Posterior vena cava (tissue), 2 donors: ENCODE measurements at places on chromosomes 3 and 15.

DNA sequence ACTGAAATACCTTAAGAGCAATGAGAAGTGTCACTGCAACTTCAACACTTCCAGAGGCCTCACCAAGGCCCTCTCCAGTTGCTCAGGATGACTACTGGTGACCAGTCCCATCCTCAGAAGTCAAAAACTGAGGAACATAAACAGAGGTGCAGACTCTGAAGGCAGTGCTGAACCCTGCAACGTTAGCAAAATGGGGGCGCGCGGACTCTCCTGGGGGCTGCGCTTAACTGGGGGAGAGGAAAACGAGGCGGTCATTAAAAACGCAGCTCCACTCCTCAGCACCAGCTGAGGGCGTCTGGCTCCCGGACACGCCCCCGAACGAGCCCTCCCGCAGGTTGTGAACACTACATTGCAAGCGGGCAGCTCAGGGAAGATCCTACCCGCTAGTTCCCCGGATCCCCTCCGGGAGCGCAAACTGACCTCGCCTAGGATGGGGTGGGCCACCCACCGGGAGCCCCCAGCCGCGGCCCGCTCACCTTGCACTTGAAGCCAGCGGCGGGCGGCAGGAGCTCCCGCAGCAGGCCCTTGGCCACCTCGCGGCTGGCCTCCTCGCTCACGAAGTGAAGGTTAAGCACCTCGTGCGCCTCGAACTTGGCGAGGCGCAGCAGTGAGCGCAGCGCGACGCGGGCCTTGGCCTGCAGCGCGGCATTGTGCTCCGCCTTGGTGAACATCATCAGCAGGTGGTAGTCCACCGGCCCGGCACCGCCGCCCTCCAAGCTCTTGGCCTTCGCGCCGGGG lies 711 bp downstream of the XXYLT1 start:
- peak; percentile 83 for DNase-seq

DNA sequence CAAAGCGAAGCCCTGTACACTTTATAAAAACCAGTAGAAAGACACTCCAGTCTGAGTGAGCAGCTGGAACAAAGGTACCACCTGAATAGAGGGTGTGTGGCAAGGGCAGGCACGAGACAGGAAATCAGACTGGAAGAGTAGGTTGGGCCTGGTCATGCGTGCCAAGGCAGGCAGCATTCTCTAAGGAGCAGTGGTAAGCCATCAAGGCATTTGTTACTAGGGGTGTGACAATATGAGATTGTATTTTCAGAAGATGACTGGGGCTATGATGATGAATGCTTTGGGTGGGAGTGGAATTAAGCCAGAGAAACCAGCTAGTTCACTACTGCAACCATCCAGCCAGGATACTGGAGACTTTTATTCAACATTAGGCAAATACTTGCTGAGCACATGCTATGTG lies 5.0 kb downstream of the JMJD7 start:
- DNase-seq: no peak

DNA sequence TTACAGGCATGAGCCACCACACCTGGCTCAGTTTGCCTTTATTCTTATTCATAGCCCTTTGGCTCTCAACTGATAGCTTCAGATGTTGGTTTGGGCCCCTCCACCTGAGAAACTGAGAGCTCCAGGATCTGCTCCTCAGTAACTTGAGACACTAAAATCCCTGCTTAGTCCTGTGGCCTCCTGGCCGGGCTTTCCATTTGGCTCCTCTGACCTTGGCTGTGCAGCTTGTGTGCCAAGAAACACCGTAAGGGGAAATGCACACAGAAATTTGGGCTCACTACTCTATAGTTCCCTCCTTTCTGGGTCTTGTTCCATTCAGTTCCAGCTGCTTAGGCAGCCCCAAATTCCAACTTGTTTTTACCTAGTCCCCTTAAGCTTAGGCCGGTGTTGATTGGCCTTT lies 24.9 kb downstream of the NIPA2 start:
- DNase-seq: no peak

DNA sequence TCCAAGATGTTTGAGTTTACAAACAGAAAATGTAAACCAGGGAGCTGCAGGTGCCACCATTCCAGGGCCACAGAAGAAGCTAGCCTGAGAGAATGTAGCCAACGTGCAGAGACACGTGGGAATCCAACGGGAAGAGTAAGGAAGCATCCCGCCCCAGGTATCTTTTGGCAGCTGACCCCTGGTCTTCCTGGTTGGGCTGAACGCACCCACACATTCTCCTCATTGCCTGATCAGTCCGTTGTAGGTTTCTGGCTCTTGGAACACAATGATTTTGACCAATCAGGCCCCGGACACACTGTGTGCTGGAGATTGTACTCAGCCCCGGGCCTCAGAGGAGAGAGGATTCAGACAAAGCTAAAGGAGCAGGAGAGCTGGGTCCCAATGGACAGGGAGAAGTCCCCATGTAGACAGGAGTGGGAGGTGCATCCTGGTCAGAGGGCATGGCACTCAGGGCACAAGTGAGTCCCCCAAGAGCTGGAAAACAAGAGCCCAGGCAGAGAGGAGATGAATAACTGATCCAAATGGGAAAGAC lies 102.3 kb downstream of the TPRA1 start:
- DNase-seq: peak; percentile 22

DNA sequence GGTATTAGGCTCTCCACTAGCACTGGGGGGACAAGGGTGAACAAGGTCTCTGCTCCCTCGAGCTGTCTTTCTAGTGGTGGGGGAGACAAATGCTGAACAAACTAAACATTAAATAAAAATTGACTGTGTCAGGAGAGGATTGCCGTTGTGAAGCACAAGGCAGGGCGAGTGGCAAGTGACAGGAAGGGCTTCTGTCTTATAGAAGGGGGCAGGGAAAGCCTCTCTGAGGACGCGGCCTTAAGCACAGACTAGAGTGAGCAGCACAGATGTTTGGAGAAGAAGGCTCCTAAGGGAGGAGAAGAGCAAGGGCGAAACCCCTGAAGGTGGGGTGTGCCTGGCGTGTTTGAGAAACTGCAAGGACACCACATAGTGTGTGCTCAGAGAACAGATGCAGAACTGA lies 50.9 kb upstream of the ATP2B2 start:
- no peak for DNase-seq

DNA sequence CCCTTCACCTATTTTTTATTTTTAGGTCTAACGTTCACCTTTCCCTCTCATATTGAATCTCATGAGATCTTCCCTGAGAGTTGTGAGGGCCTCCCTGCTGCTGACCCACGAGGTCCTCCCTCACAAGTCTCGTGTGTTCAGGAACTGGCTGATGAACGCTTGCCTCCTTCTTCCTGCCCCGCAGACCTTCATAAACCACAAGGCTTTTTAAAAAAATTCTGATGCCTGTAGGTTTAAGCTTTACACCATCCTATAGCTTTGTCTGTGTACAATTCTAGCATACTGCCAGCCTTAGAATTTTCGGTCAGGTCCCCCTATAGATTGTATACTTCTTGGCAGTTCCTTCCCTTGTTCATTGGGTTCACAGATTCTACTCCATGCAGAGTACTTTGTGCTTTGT lies 50.5 kb downstream of the CHST2 start:
- DNase-seq: no peak

DNA sequence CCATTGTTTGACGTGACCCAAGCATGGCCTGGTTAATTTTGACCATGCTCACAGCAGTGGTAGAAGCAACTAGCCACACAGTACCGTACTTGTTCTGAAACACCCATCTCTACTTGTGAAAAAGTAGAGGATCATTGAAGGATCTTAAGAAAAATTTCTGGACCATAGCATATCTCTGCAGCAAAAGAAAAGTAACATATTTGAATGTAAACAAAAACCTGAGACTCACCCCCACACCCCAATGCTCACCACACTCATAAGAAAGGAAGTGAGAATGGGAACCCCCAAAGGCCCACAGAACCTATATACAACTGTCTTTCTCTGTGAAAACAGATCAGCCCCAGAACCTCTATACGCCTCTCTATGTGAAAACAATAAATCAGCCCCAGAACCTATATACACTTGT lies 33.8 kb upstream of the TFRC start:
- DNase-seq: no peak

- DNase-seq: peak; percentile 78
Measured at GRCh38 chr15:77027697-77028450, 32.9 kb downstream of the PSTPIP1 start.

DNA sequence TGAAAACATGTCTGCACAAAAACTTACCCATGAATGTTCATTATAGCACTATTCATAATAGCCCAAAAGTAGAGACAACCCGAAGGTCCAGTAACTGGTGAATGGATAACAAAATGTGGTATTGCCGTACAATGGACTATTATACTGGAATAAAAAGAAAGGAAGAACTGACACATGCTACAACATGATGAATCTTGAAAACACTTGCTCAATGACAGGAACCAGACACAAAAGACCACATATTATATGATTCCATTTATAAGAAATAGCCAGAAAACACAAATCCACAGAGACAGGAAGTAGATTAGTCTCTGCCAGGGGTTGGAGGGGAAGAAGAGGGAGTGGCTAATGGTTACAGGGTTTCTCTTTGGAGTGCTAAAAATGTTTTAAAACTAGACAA lies 18.3 kb downstream of the SHC4 start:
- DNase-seq: no peak

- no peak for DNase-seq
Measured at GRCh38 chr3:181713280-181713647, 1.5 kb downstream of the SOX2 start.

DNA sequence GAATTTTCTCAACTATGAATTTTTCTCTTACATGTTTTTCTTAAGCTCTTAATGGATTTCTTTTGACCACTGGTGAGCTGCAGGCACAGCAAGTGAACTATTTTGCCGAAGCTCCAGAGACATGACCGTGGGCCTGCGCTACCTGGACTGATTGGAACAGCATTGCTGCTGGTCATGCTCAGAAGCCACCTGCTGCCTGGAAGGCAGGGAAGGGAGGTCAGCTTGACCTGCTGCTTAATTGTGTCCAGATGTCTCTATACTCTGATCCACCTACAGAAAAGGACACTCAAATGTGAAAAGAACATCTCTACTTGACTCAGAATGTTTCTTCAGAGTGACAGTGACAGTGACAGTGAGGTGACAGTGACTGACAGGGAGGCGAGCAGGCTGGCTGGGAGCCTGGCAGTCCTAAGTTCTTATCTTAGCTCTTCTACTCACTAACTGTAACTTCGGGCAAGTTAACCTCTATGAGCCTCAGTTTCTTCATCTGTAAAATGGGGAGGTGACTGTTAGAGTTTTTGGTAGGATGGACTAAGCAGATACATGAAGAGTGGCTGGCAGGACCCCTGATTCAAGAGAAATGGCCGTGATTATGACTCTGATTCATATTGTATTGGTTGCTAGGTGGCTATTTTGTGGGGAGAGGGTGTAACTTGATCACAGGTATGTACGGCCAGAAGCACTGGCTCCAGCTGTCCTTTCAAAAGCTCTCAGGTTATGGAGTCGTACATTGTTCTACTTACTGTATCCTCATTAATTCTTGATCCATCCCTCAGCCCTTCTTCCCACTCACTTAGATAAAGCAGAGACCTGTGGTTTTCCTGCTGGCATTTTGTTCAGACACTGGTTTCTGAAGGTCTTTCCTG lies 54.8 kb upstream of the DLG1 start:
- peak; percentile 62 for DNase-seq

- DNase-seq: no peak
Measured at GRCh38 chr3:158050461-158050860, 55.8 kb downstream of the SHOX2 start.

- no peak for DNase-seq
Measured at GRCh38 chr3:192831801-192832347, 85.8 kb downstream of the MB21D2 start.

DNA sequence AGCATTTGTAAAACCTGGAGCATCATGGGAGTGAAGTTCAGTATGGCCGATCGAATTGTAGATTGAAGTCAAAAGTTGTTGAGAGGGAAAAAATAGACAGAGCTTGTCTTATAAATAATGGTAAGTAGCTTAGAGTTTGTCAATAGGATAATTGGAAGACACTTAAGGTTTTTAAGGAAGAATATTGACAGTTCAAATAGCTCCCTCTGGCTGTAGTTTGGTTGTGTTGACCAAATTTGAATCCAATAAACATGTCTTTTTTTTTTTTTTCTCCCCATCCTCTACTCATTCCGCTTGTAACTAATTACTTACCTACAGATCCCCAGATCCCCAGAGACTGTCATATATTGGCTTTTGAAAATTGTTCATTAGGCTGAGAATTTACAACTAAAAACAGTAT lies 677.0 kb downstream of the AGBL1 start:
- DNase-seq: no peak

DNA sequence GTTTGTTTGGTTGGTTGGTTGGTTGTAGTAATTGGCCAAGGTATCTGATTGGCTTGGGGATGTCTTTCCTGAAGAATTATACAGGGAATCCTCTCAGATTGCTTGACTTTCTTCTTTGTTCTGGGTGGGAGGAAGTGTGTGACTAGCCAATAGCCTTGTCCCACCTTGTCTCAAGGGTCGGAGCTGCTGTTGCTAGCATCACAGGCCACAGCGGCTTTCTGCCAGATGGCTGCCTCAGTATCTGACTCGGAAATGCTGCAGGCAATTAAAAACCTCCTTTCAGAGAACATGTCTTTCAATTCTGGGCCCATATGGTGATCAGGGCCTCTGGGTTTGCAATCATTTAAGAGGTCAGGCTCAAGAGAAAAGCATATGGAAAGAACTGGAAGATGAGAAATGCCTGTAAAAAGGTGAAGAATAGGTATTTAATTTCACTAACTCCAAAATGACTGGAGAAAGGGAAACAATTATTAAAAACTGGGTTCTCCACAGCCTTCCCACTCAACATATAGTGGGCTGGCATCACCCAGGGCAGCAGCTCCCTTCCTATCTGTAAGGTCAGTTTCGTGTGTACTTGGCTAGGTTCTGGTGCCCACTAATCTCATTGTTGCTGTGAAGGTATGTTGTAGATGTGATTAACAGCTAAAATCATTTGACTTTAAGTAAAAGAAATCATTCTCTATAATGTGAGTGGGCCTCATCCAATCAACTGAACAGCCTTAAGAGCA lies 32.4 kb downstream of the TGFBR2 start:
- DNase-seq: no peak

DNA sequence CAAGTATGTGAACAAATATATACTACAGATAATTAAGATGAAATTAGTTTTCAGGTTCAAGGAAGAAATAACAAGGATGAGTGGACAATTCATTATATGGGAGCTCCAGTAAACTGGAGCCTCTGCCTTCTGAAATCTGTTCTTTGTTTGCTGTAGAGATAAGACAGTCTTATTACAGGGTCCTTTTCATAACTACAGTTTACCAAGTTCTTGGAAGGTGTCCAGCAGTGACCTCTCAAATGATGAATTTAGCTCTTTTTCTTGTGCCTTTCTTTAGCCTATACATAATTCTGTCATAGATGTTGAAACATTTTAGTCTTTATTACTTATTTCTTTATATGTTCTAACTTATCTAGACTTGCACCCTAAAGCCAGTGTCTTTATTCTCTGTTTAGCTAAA lies 89.7 kb upstream of the GBE1 start:
- no peak for DNase-seq

- DNase-seq: peak; percentile 97
Measured at GRCh38 chr15:88638626-88639372, at the start of gene ISG20. Gene ISG20, plus strand, starts transcription at chr15:88639016. Its CDS starts 351 bp downstream, at chr15:88639367.
